ENCODE measurements at places on chromosomes 16 and 17.

DNA sequence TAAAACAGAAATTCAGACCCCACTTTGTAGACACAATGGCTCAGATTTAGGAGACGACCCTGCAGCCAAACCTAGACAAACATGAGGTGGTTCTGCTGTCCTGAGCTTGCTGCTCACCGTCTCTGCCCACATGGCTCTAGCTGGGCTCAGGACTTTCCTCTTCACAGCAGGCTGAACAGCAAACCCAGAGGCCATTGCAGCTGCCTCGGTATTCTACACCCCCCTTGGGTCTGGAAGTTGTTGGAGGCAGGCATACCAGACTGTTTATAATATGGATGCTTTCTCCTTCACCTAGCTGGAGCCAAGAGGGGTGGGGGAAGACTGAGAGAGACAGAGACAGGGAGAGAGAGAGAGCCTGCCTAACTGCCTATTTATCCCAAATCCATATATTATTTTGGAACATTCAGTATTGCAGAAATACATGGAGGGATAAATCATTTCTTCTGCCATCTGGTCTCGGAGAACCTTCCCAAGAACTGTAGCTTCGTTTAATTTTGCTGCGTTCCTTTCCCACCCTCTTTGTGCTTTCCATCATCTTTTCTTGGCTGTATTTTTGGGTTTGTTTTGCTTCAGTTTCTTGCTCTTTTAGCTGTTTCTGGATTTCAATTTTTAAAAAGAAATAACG lies 628.2 kb upstream of the RBFOX1 start:
- DNase-seq, result no peak

DNA sequence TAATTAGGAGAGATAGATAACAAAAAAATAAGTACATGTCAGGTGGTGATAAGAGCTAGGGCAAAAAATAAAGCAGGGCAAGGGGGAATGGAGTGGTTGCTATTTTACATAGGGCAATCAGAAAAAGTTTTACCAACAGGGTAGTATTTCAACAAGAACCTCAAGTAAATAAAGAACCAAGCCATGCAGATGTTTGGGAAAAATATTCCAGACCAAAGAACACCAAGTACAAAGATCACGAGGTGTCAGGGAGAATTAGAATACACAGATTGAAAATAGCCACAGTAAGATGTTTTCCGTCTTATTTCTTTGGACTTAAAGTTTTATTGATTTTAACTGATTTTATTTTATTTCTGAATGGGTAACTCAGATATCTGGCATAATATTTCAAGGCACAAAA lies 11.1 kb downstream of the SYNRG start:
- DNase-seq, result no peak

- peak; percentile 13 for DNase-seq
These were observed 117.6 kb downstream of the VPS53 start for GRCh38 chr17:596763-597644.

GRCh38 chr17:69450131-69450530 lies 35.6 kb downstream of the MAP2K6 start:
- DNase-seq, result no peak

DNA sequence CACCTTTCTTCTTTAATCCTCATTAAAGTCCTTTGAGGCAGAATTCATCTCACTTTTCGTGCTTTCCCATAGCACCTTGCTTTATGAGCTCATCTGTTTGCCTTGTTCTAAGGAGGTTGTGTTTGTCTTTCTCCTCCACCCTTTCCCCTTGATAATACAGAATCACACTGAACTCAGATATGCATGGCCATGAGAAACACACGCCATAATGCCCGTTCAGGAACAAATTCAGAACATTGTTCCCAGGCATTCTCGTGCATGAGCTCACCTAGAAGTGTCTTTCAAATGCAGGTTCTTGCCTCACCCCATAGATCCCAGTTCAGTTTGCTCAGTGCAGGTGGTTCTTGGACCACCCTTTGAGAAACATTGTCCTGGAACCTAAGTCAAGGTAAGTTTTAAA lies 71.1 kb downstream of the TMEM114 start:
- no peak for DNase-seq

- no peak for DNase-seq
These were observed 3.2 kb upstream of the ARL6IP1 start for GRCh38 chr16:18804540-18804939.

- DNase-seq, result no peak
These were observed 674 bp downstream of the ZNF688 start for GRCh38 chr16:30570636-30571444.

DNA sequence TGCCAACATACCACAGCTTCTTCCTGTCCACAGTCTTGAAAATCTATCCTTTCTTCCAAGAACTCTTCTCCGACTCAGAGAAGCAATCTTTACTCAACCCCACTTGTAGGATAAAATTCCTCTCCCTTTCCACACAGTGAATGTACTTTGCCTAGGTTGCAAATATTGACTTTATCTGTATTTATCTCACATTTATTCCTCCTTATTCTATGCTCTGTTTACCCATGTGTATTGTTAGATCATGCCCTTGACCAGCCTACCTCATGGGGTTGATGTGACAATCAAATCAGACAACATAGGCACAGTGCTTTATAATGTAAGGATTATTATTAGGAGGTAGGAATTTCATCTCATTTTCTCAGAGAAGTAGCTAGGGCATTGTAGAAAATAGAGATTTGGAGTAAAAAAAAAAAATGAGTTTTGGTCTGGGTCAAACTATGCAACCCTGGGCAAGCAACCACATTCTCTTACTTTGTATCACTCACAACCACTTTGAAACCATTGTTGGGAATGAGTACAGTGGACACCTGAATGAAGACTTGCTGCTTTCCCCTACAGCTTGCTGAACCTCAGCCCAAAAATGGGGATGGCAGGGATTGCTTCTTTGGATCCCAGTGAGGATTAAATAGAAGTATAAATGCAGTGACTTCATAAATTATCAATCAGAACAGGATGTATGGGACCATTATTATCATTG lies 9.1 kb upstream of the SLC35B1 start:
- no peak for DNase-seq

DNA sequence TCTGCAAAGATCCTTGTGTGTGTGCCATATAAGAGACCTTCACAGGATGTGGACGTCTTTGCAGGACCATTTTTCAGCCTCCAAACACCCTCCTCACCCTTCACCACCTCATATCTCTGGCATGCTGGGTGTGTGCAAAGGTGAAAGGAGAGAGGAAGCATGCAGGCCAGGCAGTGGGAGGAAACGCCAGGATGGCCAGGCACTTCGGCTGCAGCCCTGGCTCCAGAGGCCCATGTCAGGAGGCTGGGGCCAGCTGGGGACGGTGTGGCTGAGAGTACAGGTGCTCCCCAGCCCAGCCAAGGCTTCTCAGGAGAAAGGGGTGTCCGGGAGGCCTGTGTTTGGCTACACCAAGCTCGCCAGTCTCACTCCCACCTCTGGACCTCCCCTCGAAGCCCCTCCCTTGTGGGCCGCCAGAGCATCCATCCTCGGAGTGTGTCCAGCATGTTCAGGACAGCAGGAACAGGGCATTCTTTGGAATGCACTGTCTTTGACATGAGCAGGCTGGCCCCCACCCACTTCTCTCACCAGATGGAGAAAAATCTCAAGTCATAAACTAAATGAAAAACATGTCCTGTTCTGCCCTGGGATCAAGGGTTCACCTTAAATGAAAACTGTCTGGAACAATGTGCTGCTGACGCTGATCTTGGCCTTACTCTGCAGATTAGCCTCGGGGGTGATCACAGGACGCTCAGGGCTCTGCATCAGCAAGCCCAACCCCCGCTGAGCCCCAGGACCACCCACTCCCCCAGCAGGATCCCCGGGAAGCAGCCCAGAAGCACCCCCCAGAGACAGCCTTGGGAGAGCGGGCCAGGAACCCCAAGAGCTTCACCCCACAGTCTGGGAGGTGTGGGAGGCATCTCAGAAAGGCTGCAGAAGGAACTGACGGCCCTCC lies 15.9 kb downstream of the PEMT start:
- DNase-seq, result no peak

DNA sequence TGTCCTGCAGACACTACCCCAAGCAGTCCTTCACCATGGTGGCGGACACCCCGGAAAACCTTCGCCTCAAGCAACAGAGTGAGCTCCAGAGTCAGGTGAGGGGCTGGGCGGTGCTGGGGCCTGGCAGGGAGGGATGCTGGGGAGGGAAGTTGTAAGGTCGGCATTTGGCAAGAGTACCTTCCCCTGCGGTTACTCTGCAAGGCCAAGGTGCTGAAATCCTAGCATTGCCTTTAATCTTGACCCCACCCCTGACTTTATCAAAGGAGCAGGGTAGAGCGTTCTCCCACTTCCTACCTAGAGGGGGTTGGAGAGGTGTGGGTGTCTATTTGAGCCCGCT lies 20.5 kb downstream of the LASP1 start:
- no peak for DNase-seq

GRCh38 chr17:60153606-60154390 lies 4.0 kb downstream of the CA4 start:
- DNase-seq, result no peak

DNA sequence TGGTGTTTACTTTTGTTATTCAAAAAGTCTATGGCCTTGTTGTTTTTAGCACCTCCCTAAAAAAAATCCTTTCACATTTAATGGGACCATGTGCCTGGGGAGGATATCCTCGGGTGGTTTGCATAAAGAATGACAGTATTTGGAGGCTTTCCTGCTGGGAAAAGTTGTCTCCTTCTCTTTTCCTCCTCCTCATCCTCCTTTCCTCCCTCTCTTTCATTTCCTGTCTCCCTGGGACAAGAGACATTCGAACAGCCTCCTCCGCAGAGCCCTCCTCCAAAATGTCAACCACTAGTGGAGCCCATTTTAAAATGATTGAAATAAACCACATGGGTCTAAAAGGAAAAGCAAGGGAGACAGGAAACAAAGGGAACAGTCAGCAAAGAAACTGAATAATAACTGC lies 67.4 kb downstream of the MYH13 start:
- DNase-seq, result no peak

GRCh38 chr16:27272076-27272475 lies 3.5 kb upstream of the NSMCE1 start:
- DNase-seq, result no peak

- peak; percentile 96 for DNase-seq
These were observed at the start of gene RAB26 for GRCh38 chr16:2147981-2148671. Gene RAB26, plus strand, starts transcription at chr16:2148625. Its CDS starts 159 bp downstream, at chr16:2148784.

DNA sequence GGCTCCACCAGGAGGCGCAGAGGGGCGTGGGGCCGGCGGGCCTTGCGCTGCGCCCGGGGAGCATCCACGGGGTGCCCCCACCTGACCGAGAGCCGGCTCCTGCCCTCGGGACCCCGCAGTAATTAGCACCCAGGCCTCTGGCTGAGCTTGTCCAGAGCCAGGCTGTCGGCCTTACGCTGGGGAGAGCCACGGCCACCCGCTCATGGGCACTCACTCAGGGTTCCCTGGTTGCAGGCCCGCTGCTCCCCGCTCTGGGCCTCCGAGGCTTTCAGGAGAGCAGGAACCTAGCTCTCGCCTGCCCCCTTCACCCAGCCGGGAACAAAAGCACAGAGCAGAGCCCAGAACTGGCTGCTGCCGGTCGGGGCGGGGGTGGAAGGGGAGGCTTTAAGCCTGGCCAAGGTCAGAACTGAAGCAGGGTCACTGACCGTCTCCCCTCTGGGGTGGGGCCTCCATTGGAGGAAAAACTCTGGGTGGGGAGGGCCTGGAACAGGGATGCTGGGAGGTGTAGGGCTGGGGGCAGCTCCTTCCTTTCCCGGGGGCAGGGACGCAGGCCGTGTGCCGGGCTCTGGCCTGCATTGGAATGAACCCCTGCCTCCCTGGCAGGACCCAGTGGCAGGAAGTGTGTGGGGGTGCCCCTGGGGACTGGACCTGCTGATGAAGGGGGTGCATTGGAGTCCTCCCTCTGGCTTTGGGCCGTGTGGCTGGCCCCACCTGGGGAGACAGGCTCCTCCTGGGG lies 12.3 kb downstream of the GLIS2 start:
- DNase-seq, result peak; percentile 90
